ENCODE measurements at places on chromosomes 1 and 21. TPM values are rescaled to one million over a fixed set of nuclear protein-coding genes. Genes with fewer than 3 reads are reported as not detected.

- no peak overlapping the region for H3K4me3 ChIP-seq
- H3K36me3 ChIP-seq: peaks cover 2% of the 10 kb centered on the region
- no peak for DNase-seq
- H3K27me3 ChIP-seq: peaks cover 14% of the 10 kb centered on the region
- H3K4me1 ChIP-seq: no peaks in the 10 kb centered on the region
Observed at GRCh38 chr1:211912038-211912437, 81.5 kb upstream of the LPGAT1 start.

DNA sequence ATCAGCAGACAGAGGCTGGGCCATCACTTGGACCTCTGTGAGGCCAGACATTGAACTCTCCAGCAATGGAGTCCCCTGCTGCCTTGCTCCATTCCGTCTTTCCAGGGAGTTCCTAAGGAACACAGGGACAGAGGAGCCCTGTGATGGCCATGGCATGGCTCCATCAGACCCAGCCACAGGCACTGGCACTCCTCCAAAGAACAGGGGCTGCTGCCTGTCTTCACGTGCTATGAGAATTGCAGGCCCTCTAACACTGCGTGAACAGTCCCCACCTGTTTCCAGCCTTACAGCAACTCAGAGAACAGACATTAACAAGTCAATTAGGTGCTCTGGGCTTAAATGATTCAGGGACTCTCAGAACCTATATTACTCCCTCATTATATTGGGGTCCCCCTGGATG is 140.8 kb downstream of the ASTN1 start:
- H3K36me3 ChIP-seq: no peaks in the 10 kb centered on the region
- no peak overlapping the region for H3K27ac ChIP-seq
- H3K4me3 ChIP-seq: no peak overlapping the region
- H3K4me1 ChIP-seq: no peaks in the 10 kb centered on the region

PDE4B gene
- total RNA-seq: 132 TPM

GRCh38 chr1:33529957-33530356 is 57.5 kb downstream of the ZSCAN20 start:
- H3K36me3 ChIP-seq: no peaks in the 10 kb centered on the region
- H3K27ac ChIP-seq: no peak overlapping the region
- H3K4me1 ChIP-seq: no peaks in the 10 kb centered on the region
- H3K27me3 ChIP-seq: peaks cover 62% of the 10 kb centered on the region

- peaks cover 3% of the 10 kb centered on the region for H3K36me3 ChIP-seq
- peaks cover 12% of the 10 kb centered on the region for H3K4me1 ChIP-seq
- no peak for DNase-seq
- no peaks in the 10 kb centered on the region for H3K27me3 ChIP-seq
Observed at GRCh38 chr1:35570589-35571137, 2.5 kb upstream of the TFAP2E start.

DNA sequence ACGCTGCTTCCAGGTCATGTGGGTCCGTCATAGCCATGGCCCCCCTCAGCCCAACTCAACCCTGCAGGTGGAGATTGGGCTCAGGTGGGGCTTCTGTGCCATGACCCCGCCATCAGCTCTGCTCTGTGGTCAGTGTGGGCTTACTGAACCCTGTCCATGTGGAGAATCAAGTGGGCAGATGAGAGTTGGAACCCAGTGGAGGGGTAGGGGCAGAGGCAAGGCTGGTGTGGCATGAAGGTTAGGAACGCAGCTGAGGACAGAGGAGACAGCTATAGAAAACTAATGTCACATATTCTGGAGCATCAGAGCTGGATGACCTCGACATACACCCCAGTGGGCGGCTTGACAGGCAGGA is 355.9 kb downstream of the PTPRU start:
- no peaks in the 10 kb centered on the region for H3K36me3 ChIP-seq
- DNase-seq: no peak
- H3K27me3 ChIP-seq: peaks cover 39% of the 10 kb centered on the region

GRCh38 chr1:37954316-37954971 is 7.6 kb upstream of the INPP5B start:
- H3K27me3 ChIP-seq: no peaks in the 10 kb centered on the region
- DNase-seq: no peak
- H3K36me3 ChIP-seq: no peaks in the 10 kb centered on the region
- H3K4me3 ChIP-seq: no peak overlapping the region

Measured in T-helper 17 cell (primary cell).